MG63 (cell line): ENCODE measurements at places on chromosomes 16 and 17. TPM values are rescaled to one million over a fixed set of nuclear protein-coding genes. Genes with fewer than 3 reads are reported as not detected.

GRCh38 chr16:72197545-72197944 is 25.6 kb upstream of the PMFBP1 start:
- no peak for DNase-seq

GRCh38 chr17:77465358-77466041 is 324.7 kb downstream of the SEC14L1 start:
- DNase-seq: peak; percentile 57

- peak; percentile 89 for DNase-seq
Measured at GRCh38 chr17:64786337-64786736, 124.2 kb upstream of the SMURF2 start.

GRCh38 chr16:53433509-53433908 is 762 bp upstream of the RBL2 start:
- no peak for DNase-seq

- DNase-seq: no peak
Measured at GRCh38 chr16:70735141-70735979, 49.5 kb upstream of the MTSS2 start.

DNA sequence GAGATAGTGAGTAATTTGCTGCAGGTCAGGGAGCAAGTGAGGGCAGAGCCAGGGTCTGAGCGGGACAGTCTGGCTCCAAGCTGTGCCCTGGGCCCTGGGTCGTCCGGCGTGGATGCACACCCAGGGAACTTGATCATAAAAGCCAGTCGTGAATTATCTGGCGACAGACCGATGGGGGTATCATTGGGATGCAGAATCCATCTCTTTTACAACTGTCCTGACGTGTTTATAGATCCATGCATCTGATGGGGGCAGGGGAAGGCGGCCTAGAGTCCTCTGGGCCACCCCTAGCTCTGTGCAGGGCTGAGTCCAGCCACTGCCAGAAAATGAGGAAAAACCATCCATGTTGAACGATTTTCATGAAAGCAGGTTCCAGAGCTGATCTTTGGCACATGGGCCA is 332.8 kb downstream of the C16orf95 start:
- no peak for DNase-seq

- no peak for DNase-seq
Measured at GRCh38 chr16:89374393-89374960, 115.9 kb downstream of the ANKRD11 start.

- DNase-seq: no peak
Measured at GRCh38 chr16:55811811-55812210, 21.1 kb downstream of the CES1 start.

DNA sequence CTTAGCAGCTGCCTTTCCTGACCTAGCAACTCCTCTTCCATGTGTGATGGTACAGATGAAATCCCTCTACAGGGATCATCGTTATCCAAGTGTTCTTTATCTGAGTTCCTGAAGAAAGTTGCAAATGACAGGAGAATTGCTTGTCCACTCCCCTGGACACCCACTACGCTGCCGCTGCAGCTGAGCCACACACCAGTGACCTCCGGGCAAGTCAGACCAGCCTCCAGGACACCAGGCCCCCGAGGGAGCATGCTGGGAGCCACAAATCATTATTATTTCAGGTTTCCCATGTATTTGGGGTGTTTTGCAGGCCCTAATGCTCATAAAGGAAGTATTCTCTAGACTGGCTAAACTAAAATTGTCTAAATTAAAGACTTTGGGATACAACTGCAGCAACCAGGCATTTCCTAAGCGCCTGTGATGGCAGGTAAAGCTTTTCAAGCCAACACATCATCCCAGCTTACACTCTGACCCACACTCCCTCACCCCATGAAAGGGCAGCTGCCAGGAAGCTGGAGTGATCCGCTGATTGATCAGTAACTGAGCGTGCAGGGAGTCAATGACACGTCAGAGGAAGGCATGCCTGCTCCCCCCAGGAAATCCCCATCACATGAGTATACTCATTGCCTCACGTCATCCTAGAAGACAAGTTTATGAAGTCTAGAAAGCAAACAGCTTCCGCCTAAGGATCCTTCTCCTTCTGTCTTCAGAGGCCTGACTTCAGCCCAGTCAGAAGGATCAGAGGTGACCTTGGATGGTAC is 14.4 kb downstream of the FA2H start:
- peak; percentile 42 for DNase-seq

DNA sequence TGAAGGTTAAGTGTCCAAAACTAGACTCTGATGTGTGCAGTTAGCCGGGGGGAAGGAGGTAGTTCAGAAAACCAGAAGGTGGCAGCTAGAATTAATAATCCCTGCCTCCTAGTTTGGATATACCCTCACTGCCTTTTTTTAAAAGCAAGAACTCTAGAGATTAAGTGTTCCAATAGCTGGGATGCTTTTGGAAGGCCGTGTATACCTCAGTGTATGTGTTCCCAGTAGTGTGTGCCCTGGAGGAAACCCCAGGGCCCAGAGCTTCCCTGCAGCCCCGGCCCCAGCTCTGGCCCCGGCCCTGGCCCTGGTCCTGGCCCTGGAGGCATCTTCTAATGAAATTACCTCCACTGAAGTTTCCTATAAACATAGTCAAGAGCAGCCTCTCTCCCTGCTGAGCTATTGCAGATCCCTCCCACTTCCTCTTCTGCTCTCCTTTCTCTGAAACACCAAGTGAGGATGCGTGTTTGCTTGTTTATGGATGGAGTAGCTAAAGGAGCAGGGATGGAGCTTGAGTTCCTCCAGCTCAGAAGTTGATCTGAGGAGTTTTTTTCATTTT is 130.7 kb downstream of the PRKCA start:
- no peak for DNase-seq

DNA sequence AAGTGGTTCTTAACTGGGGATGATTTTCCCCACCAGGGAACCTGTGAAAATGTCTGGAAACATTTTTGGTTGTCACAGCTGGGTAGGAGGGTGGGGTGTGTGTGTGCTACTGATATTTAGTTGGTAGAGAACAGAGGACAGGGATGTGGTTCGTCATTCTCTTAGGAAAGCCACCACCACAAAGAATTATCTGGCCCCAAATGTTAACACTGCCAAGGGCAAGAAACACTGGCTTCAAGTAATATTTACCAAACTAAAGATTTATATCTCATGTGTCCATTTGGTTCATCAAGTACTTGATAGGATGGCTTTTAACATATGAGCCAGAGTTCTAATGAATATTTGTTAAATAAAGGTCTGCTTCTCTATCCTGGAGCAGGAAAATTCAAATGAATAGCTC is 19.5 kb downstream of the MPHOSPH6 start:
- DNase-seq: no peak

DNA sequence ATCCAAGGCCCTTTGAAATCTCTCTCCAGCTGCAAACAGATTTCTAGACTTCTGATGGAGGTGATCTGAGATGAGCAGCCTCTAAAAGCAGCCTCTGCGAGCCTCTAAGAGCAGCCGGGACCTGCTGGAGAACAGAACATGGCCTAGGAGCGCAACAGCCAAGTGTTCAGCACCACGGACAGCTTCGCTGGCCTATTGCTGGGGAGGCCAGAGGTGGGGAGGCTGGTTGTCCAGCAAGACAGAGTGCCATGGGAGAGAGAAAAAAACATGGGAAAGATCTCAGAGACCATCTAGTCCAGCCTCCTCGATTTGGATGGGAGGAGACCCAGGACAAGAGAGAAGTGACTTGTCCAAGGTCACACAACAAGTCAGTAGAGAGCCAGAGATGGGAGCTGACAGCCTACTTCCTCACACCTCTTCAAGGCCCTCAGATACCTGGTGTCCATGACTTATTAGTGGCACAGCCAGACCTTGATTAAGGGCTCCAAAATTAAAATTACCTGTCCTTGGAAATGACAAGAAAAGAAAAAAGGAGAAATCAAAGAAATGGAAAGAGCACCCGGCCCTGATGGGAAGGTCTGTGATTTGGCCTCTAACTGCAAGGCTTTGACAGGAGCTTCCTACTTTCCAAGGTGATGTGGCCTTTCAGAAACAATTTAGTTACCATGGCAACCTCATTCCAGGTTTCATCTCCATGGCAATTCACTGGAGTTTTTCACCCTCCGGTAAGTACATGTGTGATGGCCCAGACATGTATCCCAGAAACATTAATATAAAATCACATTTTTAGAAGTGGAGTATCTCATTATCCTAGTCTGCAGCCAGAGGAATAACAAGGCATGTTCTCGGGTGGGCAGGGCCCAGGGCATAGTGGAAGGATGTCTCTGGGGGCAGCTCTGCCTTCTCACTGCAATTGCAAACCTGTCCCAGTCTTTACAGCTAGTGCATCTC is 14.5 kb downstream of the RPRML start:
- peak; percentile 38 for DNase-seq

DNA sequence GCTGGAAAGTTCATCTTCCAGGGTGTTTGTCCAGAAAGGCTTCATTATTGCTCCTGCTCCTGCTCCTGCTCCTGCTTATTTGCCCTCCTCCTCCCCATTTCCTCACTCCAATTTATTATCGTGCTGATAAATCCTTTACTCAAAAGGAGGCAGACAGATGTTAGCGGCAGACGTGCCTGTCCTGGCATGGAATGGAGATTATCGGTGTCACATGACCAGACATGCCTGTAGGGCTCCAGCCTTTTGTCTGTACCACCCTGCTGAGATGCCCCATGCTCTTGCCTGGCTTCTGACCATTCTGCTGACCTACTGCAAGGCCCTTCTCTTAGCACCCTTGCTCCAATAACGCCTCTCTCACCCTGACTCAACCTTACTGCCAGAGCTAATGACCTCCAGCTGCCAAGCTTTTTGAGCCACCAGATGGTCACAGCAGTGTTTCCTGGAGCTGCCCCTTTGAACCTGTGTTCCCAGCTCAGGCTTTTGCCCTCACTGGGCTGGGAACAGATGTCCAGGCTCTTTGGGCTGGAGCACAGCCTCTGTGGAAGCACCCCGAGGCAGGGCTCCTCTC is 12.8 kb downstream of the DNAH9 start:
- no peak for DNase-seq

DNA sequence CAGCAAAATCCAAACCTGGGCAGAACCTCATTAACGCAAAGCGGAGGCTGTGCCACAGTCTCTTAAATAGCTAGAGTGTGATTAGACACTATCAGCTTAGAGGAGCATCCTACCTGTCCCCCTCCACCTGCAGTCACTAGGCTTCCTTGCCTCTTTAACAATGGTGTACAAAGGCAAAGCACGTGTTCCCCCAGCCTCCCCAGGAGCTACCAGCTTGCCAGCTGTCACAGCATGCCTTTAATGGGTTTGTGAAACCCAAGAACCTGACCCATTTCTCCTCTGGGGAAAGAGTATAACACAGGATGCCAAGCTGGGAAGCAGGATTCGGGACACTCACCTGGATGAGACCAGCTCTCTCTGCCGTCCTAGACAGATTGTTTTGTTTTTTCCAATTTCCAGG is 37.2 kb upstream of the TBX2 start:
- DNase-seq: no peak

DNA sequence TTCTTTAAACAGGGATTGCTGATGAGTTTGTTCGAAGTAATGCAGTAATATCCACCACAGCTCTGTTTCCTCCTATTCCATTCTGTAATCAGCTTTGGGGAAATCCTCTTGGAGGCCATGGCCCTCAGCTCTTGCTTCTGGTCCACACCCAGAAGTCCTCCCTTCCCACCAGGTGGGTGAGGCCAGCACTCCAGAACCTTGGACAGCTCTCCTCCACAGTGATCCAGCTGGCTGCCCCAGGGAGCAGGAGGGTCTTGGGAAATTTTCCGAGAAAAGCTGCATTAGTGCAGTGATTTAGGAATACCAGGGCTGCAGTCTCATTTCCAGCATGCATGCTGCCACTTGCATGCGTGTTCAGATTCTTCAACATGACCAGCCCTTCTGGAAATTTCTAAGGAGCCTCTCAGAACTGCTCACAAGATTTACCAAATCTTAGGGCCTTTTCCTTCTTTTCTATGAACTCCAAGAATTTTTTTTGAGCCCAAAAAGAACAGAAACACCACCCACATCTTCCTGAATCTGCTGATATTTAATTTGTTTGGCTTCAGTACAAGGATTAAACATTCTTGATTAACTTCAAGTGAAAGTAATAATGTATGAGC is 4.2 kb downstream of the SMPD3 start:
- peak; percentile 5 for DNase-seq

DNA sequence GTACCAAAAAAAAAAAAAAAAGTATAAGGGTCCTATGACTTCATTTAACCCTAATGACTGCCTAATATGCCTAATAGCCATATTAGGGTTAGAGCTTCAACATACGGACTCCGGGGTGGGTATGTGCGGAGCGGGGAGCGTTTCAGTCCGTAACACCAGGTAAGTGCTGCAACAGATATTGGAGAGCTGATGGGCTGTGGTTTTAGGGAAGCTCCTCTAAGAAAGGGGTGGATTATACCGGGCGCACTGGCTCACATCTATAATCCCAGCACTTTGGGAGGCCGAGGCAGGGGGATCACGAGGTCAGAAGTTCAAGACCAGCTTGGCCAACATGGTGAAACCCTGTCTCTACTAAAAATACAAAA is 1.9 kb upstream of the ZC3H7A start:
- no peak for DNase-seq

GRCh38 chr16:74500907-74501306 is 79.6 kb upstream of the CLEC18B start:
- DNase-seq: no peak

DNA sequence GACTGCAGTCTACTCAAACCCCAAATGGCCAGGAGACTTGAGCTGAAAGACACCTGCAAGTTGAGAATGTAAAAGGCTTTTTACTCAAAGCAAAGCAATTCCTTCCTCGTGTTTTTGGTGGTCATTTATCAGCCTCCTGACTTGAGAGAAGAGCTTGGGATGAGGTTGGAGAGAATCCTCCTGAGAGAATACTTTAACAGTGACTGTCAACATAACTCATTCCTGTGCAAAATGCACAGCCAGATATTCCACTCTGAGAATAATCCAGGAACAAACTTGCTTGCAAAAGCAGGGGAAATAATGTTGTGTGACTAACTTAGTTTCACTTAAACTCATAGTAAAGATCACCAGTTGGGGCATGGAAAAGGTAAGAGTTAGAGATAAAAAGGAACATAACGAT is 53.4 kb downstream of the SNTB2 start:
- DNase-seq: no peak

DNA sequence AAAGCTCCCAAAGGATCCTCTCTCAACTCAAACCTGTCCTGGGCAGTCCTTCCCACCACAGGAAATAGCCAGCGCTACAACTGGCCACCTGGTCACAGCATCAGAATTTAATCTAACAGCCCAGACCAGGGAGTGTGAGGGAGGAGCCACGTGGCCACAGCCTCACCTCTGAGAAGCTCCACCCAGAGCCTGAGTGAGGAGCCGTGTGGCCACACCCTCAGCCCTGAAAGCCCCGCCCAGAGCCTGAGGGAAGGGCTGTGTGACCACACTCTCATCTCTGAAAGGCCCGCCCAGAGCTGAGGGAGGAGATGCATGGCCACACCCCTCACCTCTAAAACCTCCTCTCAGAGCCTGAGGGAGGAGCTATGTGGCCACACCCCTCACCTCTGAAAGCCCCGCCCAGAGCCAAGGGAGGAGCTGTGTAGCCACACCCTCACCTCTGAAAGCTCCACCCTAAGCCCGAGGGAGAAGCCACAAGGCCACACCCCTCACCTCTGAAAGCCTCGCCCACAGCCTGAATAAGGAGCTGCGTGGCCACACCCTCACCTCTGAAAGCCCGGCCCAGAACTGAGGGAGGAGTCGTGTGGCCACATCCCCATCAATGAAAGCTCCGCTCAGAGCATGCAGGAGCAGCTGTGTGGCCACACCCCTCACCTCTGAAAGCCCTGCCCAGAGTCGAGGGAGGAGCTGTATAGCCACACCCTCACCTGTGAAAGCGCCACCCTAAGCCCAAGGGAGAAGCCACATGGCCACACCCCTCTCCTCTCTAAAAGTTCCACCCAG is 28.6 kb downstream of the SLC38A8 start:
- DNase-seq: peak; percentile 73

Gene MEIOC
- total RNA-seq: 0.95 TPM in 1 of 2 replicates, not detected in the other

Gene ZNF830
- 12.4 and 16.1 TPM in 2 replicates for total RNA-seq

Gene ASGR2
- not detected in 2 replicates for total RNA-seq

Gene DNAAF8
- total RNA-seq: 2.8 and 3.4 TPM in 2 replicates

Gene TBC1D28
- not detected in 2 replicates for total RNA-seq

Gene CDR2L
- 2.2 and 4.2 TPM in 2 replicates for total RNA-seq

Gene KRTAP3-1
- total RNA-seq: not detected in 2 replicates

Gene FAM20A
- not detected in 2 replicates for total RNA-seq
